ENCODE measurements at places on chromosomes 6 and 20. TPM values are rescaled to one million over a fixed set of nuclear protein-coding genes. Genes with fewer than 3 reads are reported as not detected.

HTR1E gene
- total RNA-seq, result not detected

ZNF341 gene
- 4.9 TPM for total RNA-seq

AHI1 gene
- 29.6 TPM for total RNA-seq

ANKRD66 gene
- not detected for total RNA-seq

PLCB1 gene
- 15.8 TPM for total RNA-seq

BMP7 gene
- total RNA-seq, result 7.0 TPM

ADA gene
- total RNA-seq, result 25.9 TPM

TTBK1 gene
- not detected for total RNA-seq

BNIP5 gene
- total RNA-seq, result not detected

HMGN3 gene
- 60.5 TPM for total RNA-seq

TFAP2D gene
- not detected for total RNA-seq

SLC32A1 gene
- not detected for total RNA-seq

ID1 gene
- 811 TPM for total RNA-seq

COL10A1 gene
- not detected for total RNA-seq

IPCEF1 gene
- 0.32 TPM for total RNA-seq

DCDC2 gene
- 0.17 TPM for total RNA-seq

SCGN gene
- total RNA-seq, result not detected

PHACTR3 gene
- total RNA-seq, result not detected

DEFB132 gene
- not detected for total RNA-seq

SLC44A4 gene
- total RNA-seq, result 0.74 TPM

C6orf132 gene
- 18.9 TPM for total RNA-seq

PRL gene
- not detected for total RNA-seq

FERMT1 gene
- total RNA-seq, result 34.9 TPM

HLA-DOB gene
- 0.64 TPM for total RNA-seq

GNRH2 gene
- 0.32 TPM for total RNA-seq

MLN gene
- not detected for total RNA-seq

GGT7 gene
- total RNA-seq, result 9.4 TPM

CAGE1 gene
- total RNA-seq, result 0.20 TPM

XRN2 gene
- total RNA-seq, result 101 TPM

SLC35D3 gene
- not detected for total RNA-seq

VSTM2L gene
- 0.69 TPM for total RNA-seq

CABLES2 gene
- total RNA-seq, result 8.9 TPM

C6orf163 gene
- 1.5 TPM for total RNA-seq

HRH3 gene
- not detected for total RNA-seq
